Stomach (tissue), 19 donors: ENCODE measurements at places on chromosomes 5 and 9. TPM values are rescaled to one million over a fixed set of nuclear protein-coding genes. Genes with fewer than 3 reads are reported as not detected.

GRCh38 chr5:79002374-79002773, 17.3 kb upstream of the ARSB start:
- H3K4me1 ChIP-seq, result no peaks in the 10 kb centered on the region
- no peaks in the 10 kb centered on the region for H3K27me3 ChIP-seq
- H3K4me3 ChIP-seq, result no peak overlapping the region
- H3K36me3 ChIP-seq, result no peaks in the 10 kb centered on the region
- DNase-seq, result no peak

- H3K36me3 ChIP-seq, result no peaks in the 10 kb centered on the region
- H3K27me3 ChIP-seq, result no peaks in the 10 kb centered on the region
- H3K27ac ChIP-seq, result no peak overlapping the region
Observed at GRCh38 chr9:27202056-27202455, 93.0 kb downstream of the TEK start.

- no peaks in the 10 kb centered on the region for H3K4me1 ChIP-seq
- H3K36me3 ChIP-seq, result no peaks in the 10 kb centered on the region
- H3K27ac ChIP-seq, result no peak overlapping the region
- H3K27me3 ChIP-seq, result no peaks in the 10 kb centered on the region
- DNase-seq, result no peak
Observed at GRCh38 chr5:6869677-6870076, 156.4 kb downstream of the TENT4A start.

Gene TLE1
- 128 TPM for total RNA-seq

DNA sequence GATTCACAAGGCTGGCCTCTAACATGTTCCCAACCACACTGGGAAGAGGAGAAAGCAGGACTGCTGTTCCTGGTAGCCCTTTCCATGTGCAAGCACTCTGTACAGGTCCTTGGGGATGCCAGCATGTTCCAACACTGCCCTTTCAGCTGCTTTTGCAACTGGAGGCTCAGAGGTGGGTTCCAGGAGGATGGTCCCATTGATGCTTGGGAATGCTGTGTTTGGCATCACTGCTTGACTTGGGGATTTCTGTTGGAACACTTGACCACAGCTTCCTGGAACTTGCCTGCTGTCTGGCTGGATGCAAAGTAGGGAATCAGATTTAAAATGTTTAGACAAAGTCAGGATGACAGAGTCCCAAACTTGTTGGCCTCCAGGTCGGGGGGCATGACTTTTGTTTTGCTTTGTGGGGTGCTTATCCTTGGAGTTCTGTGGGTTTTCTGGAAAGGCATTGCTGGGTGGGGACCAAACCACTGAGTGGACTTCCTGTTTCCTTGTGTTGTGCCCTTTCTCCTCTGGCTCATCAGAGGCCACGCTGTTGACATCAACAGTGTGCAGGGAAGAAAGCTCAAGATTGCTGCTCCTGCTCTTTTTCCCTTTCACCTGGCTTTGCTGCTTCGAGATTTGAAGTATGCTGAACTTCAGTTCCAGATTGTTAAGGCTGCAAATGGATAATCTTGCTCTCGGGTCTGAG, 148.5 kb upstream of the RPS23 start:
- no peaks in the 10 kb centered on the region for H3K36me3 ChIP-seq
- DNase-seq, result no peak
- H3K27me3 ChIP-seq, result no peaks in the 10 kb centered on the region
- no peaks in the 10 kb centered on the region for H3K4me1 ChIP-seq
- H3K4me3 ChIP-seq, result no peak overlapping the region

Gene CCL28
- 0.45 TPM for total RNA-seq

Gene ITK
- total RNA-seq, result not detected

Gene SKP2
- 21.5 TPM for total RNA-seq

Gene ENHO
- not detected for total RNA-seq

- DNase-seq, result no peak
- H3K27ac ChIP-seq, result peak overlapping the region; percentile 42
- no peaks in the 10 kb centered on the region for H3K36me3 ChIP-seq
- peaks cover 33% of the 10 kb centered on the region for H3K4me1 ChIP-seq
- H3K4me3 ChIP-seq, result no peak overlapping the region
Observed at GRCh38 chr9:124782661-124783574, 6.0 kb downstream of the OLFML2A start.

- no peak overlapping the region for H3K4me3 ChIP-seq
- H3K27ac ChIP-seq, result no peak overlapping the region
- DNase-seq, result no peak
- H3K36me3 ChIP-seq, result no peaks in the 10 kb centered on the region
- H3K4me1 ChIP-seq, result no peaks in the 10 kb centered on the region
- no peaks in the 10 kb centered on the region for H3K27me3 ChIP-seq
Observed at GRCh38 chr9:4520055-4520454, 29.8 kb downstream of the SLC1A1 start.

DNA sequence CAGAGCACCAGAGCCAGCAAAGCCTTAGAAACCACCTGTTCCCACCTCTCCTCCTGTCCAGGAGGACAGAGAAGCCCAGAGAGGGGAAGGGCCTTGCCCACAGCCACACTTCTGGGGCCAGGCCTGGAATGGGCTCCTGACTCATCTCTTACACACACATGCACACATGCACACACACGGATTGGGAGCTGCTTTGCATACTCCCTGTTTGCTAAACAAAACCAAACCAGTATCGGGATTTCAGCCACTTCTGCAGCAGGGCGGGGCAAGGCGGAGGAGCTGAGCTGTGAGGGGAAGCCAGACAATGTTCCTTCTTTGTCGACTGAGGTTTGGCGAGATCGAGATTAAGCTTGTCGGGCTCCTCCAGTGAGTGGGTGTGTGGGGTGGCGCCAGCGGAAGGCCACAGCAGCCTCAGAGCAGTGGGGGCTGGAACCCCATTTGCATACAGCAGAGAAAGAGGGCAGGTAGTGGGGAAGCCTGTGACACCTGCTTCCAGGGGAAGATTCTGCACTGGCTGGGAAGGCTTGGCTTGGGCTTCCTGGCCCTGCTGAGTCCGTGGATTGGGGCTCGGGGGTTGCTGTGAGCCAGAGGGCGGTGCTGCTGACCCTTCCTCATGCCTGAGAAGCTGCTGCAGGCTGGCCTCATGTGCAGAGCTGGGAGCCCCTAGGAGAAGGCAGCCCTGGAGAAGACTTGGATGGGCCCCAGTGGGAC, 16.1 kb downstream of the GFI1B start:
- no peaks in the 10 kb centered on the region for H3K4me1 ChIP-seq
- H3K4me3 ChIP-seq, result no peak overlapping the region
- peak; percentile 48 for DNase-seq
- H3K27me3 ChIP-seq, result no peaks in the 10 kb centered on the region
- H3K27ac ChIP-seq, result no peak overlapping the region

Gene SPATA31E1
- not detected for total RNA-seq

DNA sequence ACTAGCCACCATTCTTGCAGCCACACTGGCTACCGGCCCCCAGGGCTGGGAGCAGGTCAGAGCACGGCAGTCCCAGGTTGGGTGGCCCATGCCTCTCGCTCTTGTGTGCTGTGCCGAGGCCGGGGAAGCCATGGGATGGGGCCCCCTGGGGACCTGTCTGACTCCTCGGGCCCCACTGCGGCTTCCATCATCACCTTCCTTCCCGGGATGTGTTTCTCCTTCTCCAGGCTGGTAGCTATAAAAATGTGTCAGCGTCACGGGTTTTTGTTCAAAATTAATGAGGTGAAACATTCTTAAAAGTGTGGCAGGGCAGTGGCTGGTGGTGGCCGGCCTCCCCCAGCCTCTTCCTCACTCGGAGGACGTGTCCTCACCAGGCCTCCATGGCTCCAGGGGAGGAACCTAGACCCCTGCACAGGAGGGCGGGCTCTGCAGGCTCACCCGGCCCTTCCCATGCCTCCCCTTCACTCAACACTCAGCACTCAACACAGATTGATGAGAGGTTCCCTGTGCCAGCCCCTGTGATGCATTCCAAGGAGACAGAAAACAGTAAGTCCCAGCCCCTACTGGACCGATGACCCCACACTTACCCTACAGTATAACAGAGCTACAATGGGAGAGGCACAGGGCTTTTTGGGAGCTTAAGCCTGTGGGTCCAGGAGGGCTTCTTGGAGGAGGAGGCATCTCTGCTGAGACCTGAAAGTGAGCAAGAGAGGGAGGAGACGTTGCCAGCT, 43.2 kb downstream of the PTGES start:
- H3K27me3 ChIP-seq, result no peaks in the 10 kb centered on the region
- H3K36me3 ChIP-seq, result no peaks in the 10 kb centered on the region
- no peak for DNase-seq
- H3K27ac ChIP-seq, result no peak overlapping the region

DNA sequence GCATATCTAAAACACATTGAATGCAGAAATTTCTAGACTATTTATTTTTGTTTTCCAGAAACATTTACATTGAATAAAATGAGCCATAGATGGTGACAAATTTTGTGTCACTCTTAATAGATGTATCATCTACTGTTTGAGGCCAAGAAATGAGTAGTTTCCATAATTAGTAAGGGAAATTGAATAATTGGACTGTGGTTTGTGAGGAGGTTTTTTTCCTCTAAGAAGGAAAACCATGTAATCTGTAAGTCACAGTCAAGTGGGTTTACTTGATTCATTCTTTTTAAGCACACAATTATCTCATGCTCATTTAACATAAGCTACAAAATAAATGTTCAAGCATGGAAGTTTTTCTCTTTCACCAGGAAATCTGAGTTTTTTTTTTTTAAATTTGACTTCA, 876.4 kb downstream of the NR2F1-AS1 start:
- no peak overlapping the region for H3K4me3 ChIP-seq
- no peaks in the 10 kb centered on the region for H3K4me1 ChIP-seq
- no peaks in the 10 kb centered on the region for H3K27me3 ChIP-seq
- H3K27ac ChIP-seq, result no peak overlapping the region

Gene GLRA1
- total RNA-seq, result not detected

GRCh38 chr5:10339958-10340357, 13.5 kb upstream of the MARCHF6 start:
- no peak for DNase-seq
- no peak overlapping the region for H3K4me3 ChIP-seq
- H3K27me3 ChIP-seq, result no peaks in the 10 kb centered on the region
- H3K36me3 ChIP-seq, result no peaks in the 10 kb centered on the region

Gene ANXA2R
- total RNA-seq, result 1.2 TPM

- no peak overlapping the region for H3K4me3 ChIP-seq
- peaks cover 9% of the 10 kb centered on the region for H3K4me1 ChIP-seq
- H3K27me3 ChIP-seq, result no peaks in the 10 kb centered on the region
- H3K36me3 ChIP-seq, result no peaks in the 10 kb centered on the region
- DNase-seq, result no peak
Observed at GRCh38 chr5:36492984-36493654, 113.3 kb upstream of the SLC1A3 start.

DNA sequence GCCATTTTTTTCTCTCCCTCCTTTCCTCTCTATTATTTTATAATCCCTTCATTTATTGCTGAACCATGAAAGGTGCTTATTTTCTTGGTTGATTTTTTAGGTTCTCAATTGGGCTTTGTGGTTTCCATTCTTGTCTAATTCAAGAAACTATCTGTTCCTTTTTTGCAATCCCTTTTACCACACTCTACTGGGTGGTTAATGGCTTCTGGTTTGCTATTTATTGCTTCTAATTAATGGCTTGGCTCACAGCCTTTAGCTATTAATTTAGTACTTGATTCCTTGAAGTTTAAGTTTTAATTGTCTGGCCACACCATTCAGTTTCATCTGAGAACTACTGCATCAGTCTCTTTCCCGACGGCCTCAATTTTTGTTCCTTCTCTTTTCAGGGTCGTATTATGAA, 5.6 kb downstream of the FRRS1L start:
- H3K36me3 ChIP-seq, result no peaks in the 10 kb centered on the region
- no peak overlapping the region for H3K27ac ChIP-seq
- H3K4me1 ChIP-seq, result no peaks in the 10 kb centered on the region
- no peak overlapping the region for H3K4me3 ChIP-seq
- no peak for DNase-seq

DNA sequence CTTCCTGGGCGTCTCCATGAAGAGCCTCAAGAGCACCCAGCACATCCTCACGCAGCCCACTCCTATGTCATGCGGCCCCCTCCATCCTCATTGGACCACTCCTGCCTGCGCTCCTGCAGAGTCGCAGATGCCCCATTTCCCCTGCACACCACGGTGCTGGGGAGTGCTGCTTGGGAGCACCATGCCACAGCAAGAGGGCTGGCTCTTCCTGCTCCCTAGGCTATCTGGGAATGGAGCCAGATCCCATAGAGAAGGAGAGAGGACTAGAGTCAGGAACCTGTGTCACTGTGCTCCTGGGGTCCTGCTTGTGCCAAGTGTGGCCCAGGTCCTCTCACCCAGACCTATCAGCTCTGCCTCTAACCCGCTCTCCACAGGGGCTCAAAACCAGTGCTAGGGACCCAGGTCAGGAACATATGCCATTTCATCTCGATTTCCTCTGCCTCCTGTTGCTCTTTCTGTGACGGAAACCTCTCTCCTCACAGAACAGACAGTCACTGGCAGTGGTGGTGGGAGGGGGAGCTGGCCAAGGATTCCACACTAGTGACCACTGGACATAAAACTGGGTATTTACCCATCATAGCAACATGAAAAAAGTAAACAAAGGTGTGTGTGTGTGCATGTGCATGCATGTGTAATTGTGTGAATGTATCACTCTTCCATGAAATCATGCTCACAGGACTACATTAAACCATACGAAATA, 178.4 kb downstream of the TTLL11 start:
- H3K27me3 ChIP-seq, result no peaks in the 10 kb centered on the region
- no peak overlapping the region for H3K4me3 ChIP-seq
- no peak for DNase-seq
- H3K27ac ChIP-seq, result no peak overlapping the region
- H3K36me3 ChIP-seq, result no peaks in the 10 kb centered on the region
- no peaks in the 10 kb centered on the region for H3K4me1 ChIP-seq

GRCh38 chr5:6049662-6050061, 328.7 kb downstream of the MED10 start:
- no peaks in the 10 kb centered on the region for H3K27me3 ChIP-seq
- H3K36me3 ChIP-seq, result no peaks in the 10 kb centered on the region
- no peak for DNase-seq
- H3K27ac ChIP-seq, result no peak overlapping the region

DNA sequence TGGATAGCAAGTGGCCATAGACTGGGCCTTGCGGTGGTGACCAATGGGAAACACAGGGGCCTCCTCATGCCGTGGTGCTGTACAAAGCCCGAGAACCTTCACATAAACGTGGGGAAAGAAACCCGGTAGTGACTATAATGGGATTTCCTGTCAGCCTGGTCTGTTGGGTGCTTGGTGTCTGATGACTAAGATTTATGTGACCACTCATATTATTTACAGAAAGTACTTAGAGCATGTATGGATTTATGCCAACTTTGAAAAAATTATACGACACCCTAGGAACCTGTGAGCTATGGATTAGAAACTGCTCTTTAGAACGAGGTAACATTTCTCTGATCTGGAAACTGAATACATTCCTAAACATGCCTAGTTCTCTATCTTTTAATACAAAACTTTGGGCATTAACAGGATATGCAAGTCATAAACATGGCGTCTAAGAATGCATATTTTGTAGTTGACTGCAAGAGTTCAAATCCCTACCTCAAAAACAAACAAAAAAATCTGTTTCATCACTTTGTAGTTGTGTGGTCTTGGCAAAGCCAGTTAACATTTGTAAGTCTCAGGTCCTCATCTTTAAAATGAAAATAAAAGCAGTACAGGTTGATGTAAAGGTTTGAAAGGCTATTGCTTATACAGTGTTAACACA, 85.4 kb downstream of the TMEM167A start:
- H3K27ac ChIP-seq, result no peak overlapping the region
- no peaks in the 10 kb centered on the region for H3K27me3 ChIP-seq
- H3K4me3 ChIP-seq, result no peak overlapping the region
- H3K36me3 ChIP-seq, result no peaks in the 10 kb centered on the region
- DNase-seq, result no peak

GRCh38 chr5:105940181-105940580, 1730.6 kb downstream of the EFNA5 start:
- DNase-seq, result no peak
- no peak overlapping the region for H3K4me3 ChIP-seq
- no peak overlapping the region for H3K27ac ChIP-seq

Gene CDH9
- total RNA-seq, result not detected

- H3K27ac ChIP-seq, result no peak overlapping the region
- peaks cover 6% of the 10 kb centered on the region for H3K4me1 ChIP-seq
- no peak overlapping the region for H3K4me3 ChIP-seq
- no peaks in the 10 kb centered on the region for H3K36me3 ChIP-seq
Observed at GRCh38 chr5:33774341-33774740, 117.4 kb downstream of the ADAMTS12 start.
